ENCODE measurements at places on chromosomes 2 and 18.

DNA sequence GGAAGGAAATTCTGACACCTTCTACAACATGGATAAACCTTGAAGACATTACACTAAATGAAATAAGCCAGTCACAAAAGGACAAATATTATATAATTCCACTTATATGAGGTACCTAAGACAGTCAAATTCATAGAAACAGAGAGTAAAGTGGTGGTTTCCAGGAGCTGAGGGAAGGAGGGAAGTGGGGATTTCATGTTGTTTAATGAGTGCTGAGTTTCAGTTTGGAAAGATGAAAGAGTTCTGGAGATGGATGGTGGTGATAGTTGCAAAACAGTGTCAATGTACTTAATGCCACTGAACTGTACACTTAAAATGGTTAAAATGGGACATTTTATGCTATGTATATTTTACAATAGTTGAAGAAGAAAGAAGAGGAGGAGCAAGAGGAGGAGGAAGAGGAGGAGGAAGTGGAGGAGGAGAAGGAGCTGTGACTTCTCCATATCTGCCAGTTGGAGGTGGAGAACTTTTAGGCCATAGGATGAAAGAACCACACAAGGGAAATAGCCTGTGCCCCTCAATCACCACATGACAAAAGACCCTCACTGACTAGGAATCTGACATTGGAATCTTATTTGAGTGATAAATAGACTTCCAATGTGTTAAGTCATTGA lies 55.3 kb upstream of the LGALSL start:
- no peak for DNase-seq

- peak; percentile 9 for DNase-seq
Measured at GRCh38 chr2:83364264-83364663, 1094.8 kb downstream of the SUCLG1 start.

DNA sequence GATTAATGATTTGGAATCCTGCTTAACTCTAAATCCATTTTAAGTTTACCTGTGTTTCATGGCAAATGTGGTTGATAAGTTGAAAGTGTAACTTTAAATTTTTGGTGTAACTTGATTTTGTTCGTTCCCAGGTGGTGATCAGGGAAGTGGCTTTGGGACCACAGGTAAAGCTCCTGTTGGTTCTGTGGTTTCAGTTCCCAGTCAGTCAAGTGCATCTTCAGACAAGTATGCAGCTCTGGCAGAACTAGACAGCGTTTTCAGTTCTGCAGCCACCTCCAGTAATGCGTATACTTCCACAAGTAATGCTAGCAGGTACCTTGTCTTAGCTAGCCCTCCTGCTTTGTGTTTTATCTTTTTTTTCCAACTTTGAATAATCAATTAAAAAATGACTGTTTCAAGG lies 62.8 kb downstream of the AGFG1 start:
- no peak for DNase-seq

DNA sequence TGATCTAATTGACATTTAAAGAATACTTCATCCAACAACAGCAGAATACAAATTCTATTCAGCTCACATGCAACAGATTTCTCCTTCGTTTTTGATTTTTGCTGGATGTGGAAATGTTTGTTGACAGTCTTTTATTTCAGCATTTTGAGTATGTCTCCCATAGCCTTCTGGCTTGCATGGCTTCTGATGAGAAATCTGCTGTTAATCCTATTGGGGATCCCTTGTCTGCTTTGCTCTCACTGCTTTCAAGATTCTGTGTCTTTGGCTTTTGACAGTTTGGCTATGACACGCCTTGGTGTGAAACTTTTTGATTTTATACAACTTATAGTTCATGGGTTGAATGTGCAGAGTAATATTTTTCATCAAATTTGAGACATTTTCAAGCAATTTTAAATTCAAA lies 44.7 kb downstream of the TRABD2A start:
- no peak for DNase-seq

DNA sequence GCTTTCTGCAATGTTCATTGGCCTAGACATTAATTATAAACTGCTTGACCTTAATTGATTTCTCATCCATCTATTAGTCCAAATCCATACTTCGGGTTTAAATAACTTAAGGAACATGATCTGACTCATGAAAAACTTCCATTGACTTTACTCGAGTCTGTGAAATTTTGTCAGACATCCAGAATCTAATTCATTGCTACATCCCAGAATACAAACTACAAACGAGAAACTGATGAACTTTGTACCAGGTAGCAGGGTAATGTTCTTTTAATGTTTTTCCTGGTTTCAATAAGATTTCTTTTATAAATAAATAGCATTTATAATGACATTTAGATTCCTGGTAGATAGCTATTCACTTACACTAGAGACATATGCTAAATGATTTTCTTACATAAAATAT lies 36.0 kb upstream of the IKZF2 start:
- no peak for DNase-seq

GRCh38 chr2:221896505-221897151 lies 324.5 kb upstream of the EPHA4 start:
- peak; percentile 72 for DNase-seq

- no peak for DNase-seq
Measured at GRCh38 chr2:231523451-231524285, 6.6 kb downstream of the NMUR1 start.

DNA sequence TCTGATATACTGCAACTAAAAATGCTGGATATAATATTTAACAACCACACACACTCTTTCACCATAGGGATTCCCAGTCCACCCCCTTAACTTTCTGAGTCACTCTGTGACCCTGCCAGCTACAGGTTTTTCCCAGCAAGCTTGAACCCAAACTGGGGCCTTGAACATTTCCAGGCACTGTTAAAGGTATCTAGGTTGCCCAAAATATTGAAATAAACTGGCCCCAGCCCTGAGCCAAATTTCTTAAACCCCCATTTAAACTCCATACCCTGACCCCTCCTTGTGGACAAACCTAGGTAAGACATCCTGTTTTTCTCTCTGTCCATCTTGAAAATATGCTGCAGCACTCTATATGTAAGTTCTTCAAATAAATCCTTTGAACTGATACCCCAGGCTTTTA lies 19.7 kb upstream of the DCTN1 start:
- DNase-seq: no peak

- no peak for DNase-seq
Measured at GRCh38 chr18:36568487-36568886, 260.3 kb downstream of the TPGS2 start.

GRCh38 chr18:49008716-49009115 lies 58.0 kb upstream of the SMAD7 start:
- no peak for DNase-seq

DNA sequence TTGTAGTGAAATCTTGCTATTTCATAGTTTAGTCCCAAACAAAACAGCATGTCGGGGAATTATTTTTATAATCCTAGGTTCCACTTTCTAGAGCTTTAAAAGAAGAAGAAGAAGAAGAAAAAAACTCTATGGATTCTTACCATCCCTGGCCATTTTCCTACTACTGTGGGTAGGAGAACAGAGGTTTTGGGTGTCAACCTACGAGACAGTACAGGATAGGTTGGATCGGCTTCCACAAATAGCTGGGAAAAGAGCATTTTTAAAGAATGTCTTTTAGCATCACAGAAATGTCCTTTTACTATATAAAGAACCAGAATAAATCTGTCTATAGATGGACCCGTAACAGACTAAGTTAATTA lies 65.2 kb downstream of the RBMS1 start:
- no peak for DNase-seq

DNA sequence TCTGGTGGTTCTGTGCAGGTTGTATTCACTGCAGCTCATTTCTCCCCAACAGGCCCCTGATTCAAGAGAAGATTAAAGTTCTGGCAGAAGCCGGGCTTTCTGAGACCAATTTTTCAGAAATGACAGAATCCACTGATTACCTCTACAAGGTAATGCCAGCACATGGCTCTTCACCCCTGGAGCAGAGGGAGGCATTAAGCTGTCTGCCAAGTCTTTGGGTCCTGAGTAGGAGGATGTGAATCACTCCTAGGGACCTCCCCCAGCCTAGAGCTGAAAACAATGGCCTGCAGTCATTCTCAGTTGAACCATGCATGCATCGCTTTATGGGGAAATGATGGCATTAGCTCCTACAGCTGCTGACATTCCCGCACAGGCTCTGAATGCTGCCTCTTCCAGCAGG lies 20.5 kb upstream of the RPL37A start:
- peak; percentile 48 for DNase-seq

GRCh38 chr2:171568089-171568488 lies 45.8 kb downstream of the CYBRD1 start:
- DNase-seq: no peak

Data from stromal cell of bone marrow (primary cell).